ENCODE measurements at places on chromosomes 6 and 20. TPM values are rescaled to one million over a fixed set of nuclear protein-coding genes. Genes with fewer than 3 reads are reported as not detected.

- H3K4me1 ChIP-seq: peaks cover 25% of the 10 kb centered on the region
- H3K27ac ChIP-seq: peak overlapping the region; percentile 23
- no peaks in the 10 kb centered on the region for H3K27me3 ChIP-seq
- H3K4me3 ChIP-seq: no peak overlapping the region
Measured at GRCh38 chr20:51532577-51533191, 9.8 kb downstream of the NFATC2 start.

- H3K4me3 ChIP-seq: no peak overlapping the region
- peaks cover 9% of the 10 kb centered on the region for H3K27me3 ChIP-seq
- H3K36me3 ChIP-seq: no peaks in the 10 kb centered on the region
- no peaks in the 10 kb centered on the region for H3K4me1 ChIP-seq
- DNase-seq: no peak
Measured at GRCh38 chr6:9610620-9611415, 804.1 kb downstream of the TFAP2A start.

Gene NCOA7
- 42.0 TPM for total RNA-seq

- H3K4me1 ChIP-seq: no peaks in the 10 kb centered on the region
- H3K4me3 ChIP-seq: peak overlapping the region; percentile 73
- H3K27me3 ChIP-seq: peaks cover 29% of the 10 kb centered on the region
- H3K36me3 ChIP-seq: no peaks in the 10 kb centered on the region
- DNase-seq: peak; percentile 83
Measured at GRCh38 chr6:72182337-72183246, 296.2 kb downstream of the RIMS1 start.

Gene SSTR4
- 0.53 TPM for total RNA-seq

Gene LY6G6F
- not detected for total RNA-seq

All from hepatocyte (in vitro differentiated cells).